Stimulated activated CD8-positive, alpha-beta memory T cell treated with anti-CD3 and anti-CD28 coated beads, Interleukin-4, amount 100 ng/mL, for 48 hours (primary cell): ENCODE measurements at places on chromosomes 13 and 19.

GRCh38 chr19:3343619-3344502, 22.5 kb upstream of the NFIC start:
- peak; percentile 69 for DNase-seq

GRCh38 chr19:10286803-10287737, at the start of gene ICAM4:
TSS of gene ICAM4 (plus strand) at chr19:10286955. CDS start at chr19:10287013, 58 bp downstream.
- DNase-seq: peak; percentile 68

- no peak for DNase-seq
Measured at GRCh38 chr19:30731591-30731990, 359.4 kb downstream of the ZNF536 start.

DNA sequence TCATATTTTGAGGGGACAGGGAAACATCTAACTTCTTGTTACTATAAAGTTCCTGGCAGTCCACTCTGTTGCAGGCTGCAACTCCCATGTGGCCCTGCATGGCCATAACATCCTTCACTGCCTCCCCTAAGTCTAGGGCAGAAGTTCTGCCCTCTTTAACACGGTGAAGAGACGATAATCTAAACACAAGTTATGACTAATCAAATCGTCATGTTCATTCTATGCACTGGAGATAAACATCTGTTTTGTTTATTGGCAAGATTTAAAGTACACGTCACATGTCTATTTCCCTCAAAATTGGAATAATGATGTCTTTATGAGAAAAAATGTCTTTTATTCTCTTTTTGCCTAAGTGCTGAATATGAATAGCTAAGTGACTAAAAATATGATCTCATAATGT, 1629.4 kb downstream of the PCDH9 start:
- no peak for DNase-seq

GRCh38 chr13:99636728-99637353, 135.6 kb downstream of the TM9SF2 start:
- DNase-seq: no peak

GRCh38 chr19:18385675-18386542, at the start of gene GDF15:
TSS of gene GDF15 (plus strand) at chr19:18386158. CDS start at chr19:18386190, 32 bp downstream.
- DNase-seq: peak; percentile 68

DNA sequence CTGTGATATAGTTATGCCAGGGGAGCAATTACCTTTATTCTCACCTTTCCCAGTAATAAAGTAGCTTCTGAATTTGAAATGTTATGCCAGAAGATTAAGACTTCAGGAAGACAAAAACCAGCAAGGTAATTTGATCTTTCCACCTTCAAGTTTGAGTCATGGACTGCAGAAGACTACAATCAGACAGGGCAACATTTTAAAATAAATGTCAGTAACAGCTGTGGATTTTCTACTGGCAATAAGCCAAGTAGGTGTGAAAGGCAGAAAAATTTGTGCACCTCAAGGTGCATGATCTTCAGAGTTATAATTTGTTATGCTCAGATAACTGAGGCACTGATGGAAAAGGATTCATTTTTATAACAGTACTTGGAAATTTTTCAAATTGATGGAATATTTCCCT, 54.9 kb downstream of the SLITRK1 start:
- no peak for DNase-seq

GRCh38 chr13:25111585-25111956, 15.6 kb downstream of the PABPC3 start:
- no peak for DNase-seq

- no peak for DNase-seq
Measured at GRCh38 chr19:44799627-44800346, 9.1 kb upstream of the BCAM start.

- peak; percentile 41 for DNase-seq
Measured at GRCh38 chr13:113207890-113208420, 514 bp downstream of the PCID2 start.

DNA sequence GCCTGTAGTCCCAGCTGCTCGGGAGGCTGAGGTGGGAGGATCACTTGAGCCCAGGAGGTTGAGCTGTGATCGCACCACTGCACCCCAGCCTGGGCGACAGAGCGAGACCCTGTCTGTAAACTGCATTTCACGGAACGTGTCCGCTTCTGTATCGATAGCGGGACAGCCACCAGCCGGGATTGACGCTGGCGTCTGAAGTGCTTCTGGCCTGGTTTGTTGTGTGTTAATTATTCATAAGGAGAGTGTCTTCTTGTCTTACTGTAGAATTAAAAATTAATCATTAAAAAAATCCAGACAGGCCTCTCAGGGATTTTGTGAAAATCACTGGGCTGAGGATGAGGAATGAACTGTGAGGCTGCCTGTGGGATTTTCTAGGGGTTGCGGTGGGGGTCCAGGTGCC, 16.2 kb upstream of the MISP start:
- no peak for DNase-seq

DNA sequence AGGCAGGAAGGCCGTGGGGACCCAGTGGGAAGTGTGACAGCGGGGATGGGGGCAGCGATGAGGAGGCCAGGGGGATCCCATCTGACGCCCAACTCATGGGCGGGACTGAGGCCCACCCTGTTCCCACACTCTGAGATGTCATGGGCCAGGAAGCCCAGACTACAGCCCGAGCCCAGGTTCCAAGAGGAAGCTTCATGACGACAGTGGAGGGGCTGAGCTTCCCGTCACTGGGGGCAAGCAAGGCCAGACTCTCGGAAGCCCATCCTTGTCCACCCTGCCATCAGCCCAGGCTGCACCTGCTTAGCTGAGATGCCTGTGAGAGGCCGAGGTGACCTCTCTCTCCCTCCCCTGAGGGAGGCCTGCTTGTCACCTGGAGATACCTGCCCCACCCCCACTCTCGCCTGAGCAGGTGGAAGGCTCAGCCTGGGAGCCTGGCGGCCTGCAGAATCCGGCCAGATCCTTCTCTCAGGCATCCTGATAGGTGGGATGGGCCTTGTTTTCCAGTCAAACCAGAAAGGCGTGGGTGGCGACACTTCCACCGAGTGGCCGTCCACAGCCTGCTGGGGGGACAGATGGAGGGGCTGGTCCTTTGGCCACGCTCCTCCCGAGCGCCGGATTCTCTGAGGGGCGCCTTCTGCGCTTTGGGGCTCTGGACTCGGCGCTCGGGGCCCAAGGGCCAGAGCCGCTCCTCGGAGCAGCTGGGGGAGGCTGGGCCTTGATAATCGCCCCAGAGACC, 4.8 kb downstream of the ZBTB7A start:
- peak; percentile 39 for DNase-seq

DNA sequence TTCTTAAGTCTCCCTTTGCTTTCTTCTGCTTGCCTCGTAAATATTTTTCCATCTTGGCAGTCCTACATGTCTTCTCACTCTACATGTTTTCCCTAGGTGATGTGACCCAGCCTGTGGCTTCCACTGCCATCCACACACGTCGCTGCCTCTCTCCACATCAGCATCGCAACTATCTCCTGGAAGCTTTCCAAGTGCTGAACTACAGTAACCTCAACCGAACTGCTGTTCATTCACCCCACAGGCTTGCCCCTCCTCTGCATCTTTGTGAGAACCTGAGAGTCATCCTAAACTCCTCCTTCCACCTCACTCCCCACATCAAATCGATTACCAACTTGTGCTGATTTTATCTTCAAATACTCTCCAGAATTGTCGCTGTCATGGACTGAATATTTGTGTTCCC, 41.2 kb upstream of the USPL1 start:
- peak; percentile 56 for DNase-seq

DNA sequence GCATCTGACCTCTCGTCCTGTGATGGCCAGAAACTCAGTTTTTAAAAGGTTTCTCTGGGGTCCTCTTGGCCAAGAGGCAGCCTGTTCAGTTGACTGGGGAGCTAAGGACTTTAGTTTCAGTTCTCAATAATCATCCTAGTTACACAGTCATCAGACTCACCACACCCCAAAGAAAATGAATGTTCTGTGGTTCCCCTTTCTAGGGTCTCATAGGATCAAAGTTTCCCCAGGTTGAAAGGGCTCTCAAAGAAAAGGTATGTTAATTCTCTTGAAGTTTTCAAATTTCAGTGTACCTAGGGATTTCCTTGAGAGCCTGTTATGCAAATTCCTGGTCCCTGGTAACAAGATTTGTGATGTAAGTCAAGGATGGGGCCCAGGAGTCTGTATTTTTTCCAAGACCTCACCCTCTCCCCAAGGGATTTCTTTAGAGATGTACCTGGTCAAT, 94.9 kb downstream of the FAM216B start:
- DNase-seq: no peak

- DNase-seq: no peak
Measured at GRCh38 chr13:50735071-50735470, 108.4 kb downstream of the DLEU7 start.

GRCh38 chr19:44539991-44540390, 10.5 kb upstream of the CEACAM20 start:
- no peak for DNase-seq

DNA sequence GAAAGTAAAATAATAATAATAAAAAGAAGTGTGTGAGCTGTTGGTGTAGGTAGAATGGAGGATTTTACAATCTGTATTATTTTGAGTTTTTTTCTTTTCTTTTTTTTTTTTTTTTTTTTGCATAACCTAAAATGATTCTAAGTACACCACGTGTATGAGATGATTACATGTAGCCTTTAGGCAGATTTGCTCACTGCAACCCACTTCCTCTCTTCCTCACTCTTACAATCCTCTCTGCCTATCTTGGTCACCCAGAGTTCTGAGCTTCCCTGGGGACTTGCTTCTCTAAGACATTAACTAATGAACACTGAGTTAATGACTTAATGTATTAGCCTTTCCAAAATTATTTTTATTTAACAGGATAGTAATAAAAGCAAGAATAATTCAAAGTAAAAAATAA, 1169.6 kb downstream of the EFNB2 start:
- DNase-seq: no peak

- no peak for DNase-seq
Measured at GRCh38 chr19:51163257-51163656, 21.2 kb downstream of the SIGLEC7 start.

DNA sequence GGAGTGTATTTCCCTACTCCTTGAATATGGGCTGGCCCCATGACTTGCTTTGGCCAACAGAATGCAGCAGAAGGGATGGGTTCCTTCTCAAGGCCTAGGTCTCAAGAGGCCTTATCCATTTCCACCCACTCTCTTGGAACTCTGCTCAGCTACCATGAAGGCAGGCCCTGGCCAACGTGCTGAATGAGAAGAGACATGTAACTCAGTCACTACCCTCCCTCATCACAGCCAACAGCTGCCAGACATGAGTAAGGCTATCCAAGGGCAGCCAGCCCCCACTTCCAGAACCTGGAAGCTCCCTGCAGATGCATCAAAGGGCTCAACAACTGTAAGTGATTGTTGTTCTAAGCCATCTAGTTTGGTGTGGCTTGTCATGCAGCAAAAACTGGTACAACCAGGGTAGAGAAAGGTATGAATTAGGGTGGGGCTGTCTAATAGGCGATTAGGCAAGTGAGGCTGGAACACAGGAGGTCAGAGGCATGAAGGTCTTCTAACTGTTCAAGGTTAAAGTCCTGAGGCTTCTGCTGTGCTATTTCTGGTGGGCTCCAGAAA, 1.4 kb upstream of the RASL11A start:
- no peak for DNase-seq

DNA sequence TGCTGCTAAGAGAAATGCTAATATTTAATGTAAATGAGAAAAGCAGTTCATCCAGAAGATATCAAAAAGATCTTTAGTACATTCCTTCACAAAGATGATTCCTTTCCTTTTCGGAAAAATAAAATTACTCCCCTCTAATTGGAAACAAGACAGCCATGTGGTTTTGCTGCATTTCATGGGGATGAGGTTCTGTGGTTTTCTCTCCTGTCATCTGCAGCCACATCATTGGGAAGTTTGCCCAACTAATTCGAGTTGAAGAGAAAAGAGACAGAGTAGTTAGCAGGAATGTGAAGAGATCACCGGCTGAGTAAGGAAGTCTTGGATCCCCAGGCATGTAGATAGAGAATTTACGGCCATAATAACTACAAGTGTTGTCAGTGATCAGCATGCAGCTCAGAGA, 122.1 kb downstream of the CYSLTR2 start:
- no peak for DNase-seq

DNA sequence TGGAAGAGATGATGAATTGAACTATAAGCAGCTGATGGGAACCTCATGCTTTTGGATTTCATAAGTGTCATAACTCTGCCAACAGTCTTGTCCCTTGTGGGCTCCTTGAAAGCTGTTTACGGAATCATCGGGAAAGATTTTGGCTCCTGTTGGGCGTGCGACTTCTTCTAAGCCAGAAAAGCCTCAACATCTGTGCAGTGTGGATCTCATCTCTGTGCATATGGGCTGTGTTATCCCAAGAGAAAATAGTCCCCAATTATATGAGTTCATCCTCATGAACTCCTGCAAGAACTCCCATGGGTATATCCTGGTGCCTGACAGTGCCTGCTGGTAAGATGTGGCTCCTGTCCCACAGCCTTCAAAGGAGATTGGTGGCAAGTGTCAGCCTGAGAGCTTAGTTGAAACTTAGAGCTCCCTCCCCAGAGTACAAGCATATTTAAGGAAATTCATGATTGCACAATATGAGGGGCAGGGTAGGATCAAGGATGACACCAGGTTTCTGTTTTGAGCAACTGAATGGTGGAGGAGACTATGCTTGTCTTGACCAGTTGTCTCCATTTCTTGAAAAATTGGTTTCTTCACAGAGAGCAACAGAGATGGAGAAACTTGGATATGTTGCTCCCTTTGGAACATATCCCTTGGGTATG, 243.5 kb downstream of the ITGBL1 start:
- DNase-seq: no peak

DNA sequence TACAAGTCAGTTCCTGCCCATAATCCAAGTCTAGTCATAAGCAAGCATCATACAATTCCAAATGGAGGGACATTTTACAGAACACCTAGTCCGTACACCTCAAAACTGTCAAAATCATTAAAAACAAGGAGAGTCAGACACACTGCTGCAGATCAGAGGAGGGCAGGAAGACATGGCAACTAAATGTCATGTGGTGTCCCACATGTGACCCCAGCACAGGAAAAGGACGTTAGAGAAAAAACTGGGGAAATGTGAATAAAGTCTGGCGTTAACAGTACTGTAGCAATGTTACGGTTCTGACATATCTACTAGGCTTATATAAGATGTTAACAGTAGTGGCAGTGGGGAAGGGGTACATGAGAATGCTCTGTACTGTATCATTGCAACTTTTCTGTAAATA, 2.3 kb downstream of the ZSCAN5A start:
- no peak for DNase-seq

DNA sequence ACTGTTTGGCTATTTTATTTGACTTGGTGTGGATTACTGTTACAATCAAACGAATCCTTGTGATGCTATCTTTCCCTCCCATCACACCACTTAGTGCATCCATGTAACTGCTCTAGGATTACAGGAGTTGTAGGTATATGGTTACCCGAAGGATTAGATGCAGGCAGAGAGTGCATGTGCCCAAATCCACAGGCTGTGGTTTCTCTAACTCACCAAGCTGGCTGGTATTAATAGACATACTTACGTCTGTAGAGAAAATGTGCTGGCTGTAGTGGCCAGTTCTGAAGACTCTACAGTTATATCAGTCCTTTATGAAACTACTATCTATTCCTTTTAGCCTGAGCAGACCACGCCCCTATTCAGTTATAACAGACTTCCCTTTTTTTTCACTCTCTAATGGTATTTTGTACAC, 1.1 kb upstream of the HMGB1 start:
- no peak for DNase-seq

- peak; percentile 85 for DNase-seq
Measured at GRCh38 chr19:50050406-50051227, 24.8 kb downstream of the ZNF473 start.
